ENCODE measurements at places on chromosomes 1 and 21. TPM values are rescaled to one million over a fixed set of nuclear protein-coding genes. Genes with fewer than 3 reads are reported as not detected.

The KCNE2 gene
- not detected for total RNA-seq

The SMIM1 gene
- 4.7 TPM for total RNA-seq

The RGS1 gene
- not detected for total RNA-seq

The KCNA2 gene
- not detected for total RNA-seq

The LDLRAD1 gene
- total RNA-seq, result not detected

The UMODL1 gene
- not detected for total RNA-seq

The SIM2 gene
- 4.3 TPM for total RNA-seq

The ATP1A4 gene
- total RNA-seq, result 2.4 TPM

The LCE1D gene
- total RNA-seq, result not detected

The CRNN gene
- not detected for total RNA-seq

The LHX8 gene
- not detected for total RNA-seq

The CYYR1 gene
- total RNA-seq, result 0.11 TPM

The TAS1R1 gene
- not detected for total RNA-seq

The CFHR4 gene
- not detected for total RNA-seq

The FAM110D gene
- total RNA-seq, result not detected

The OR2G6 gene
- total RNA-seq, result 4.3 TPM

The KLF17 gene
- not detected for total RNA-seq

The RSPH1 gene
- 0.39 TPM for total RNA-seq

The PTGS2 gene
- total RNA-seq, result 47.6 TPM

The NAV1 gene
- 47.7 TPM for total RNA-seq

The KIF21B gene
- 0.22 TPM for total RNA-seq

The USP33 gene
- 57.7 TPM for total RNA-seq

The C1orf198 gene
- 19.2 TPM for total RNA-seq

The SLAMF9 gene
- total RNA-seq, result 6.8 TPM

The OR2T2 gene
- 16.1 TPM for total RNA-seq

The GJA4 gene
- not detected for total RNA-seq

The LRRC39 gene
- 0.22 TPM for total RNA-seq

The OR2T6 gene
- total RNA-seq, result not detected

The LCE2C gene
- not detected for total RNA-seq

The GPR37L1 gene
- under 0.01 TPM for total RNA-seq

The CDCP2 gene
- total RNA-seq, result not detected

The HRNR gene
- not detected for total RNA-seq

The GSTM3 gene
- total RNA-seq, result 37.3 TPM

The RSRP1 gene
- total RNA-seq, result 104 TPM

The USH2A gene
- under 0.01 TPM for total RNA-seq

The ZNF672 gene
- total RNA-seq, result 48.3 TPM

The ANKRD65 gene
- 2.7 TPM for total RNA-seq

Data from placental epithelial cell (primary cell).